ENCODE measurements at places on chromosomes 11 and 22.

DNA sequence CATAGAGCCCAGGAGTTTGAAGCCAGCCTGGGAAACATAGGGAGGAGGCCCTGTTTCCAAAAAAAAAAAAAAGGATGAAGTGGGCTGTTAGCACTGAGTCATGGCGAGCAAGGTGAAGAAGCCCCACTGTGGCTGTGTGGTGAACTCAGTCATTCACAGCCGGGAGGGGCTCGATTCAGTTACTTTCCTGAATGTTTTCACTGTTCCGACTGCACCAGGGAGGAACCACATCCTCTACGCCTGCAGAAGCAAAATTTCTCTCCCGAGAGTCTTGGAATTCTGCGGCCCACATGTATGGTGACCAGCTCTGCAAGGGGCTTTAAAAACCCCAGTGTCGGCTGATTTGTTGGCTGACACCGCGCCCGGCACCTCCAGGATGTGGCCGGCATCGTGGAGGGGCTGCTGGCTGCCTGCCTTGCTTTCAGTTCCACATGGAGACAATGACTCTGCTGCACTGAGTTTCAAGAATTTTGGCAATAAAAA is 27.8 kb upstream of the GRAMD4 start:
- peak; percentile 51 for DNase-seq

GRCh38 chr22:44730022-44730393 is 22.4 kb upstream of the ARHGAP8 start:
- no peak for DNase-seq

DNA sequence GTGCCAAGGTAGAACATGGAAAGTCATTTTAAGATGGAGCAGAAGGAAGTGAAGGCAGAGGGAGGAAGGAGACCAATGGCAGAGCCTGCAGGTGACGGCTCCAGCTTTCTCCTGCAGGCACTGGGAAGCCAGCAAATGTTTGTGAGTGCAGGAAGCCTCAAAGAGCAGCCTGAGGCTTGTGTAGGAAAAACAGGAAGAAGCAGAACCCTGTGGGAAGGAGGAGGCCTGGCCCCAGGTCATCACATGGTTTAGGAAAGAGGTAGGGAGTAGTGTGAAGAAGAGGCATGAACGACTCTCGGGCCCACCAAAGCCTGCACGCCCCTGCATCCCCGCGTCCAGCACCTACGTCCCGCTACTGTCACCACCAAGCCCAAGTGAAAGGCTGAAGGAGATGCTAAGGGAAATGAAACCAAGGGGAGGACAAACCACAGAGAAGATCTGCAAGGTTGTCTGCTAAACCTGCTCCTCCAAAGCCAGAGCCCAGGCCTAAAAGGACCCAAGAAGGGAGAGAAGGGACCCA is 151.5 kb downstream of the CHST1 start:
- DNase-seq: no peak

GRCh38 chr11:33329705-33330329 is 72.6 kb downstream of the HIPK3 start:
- no peak for DNase-seq

DNA sequence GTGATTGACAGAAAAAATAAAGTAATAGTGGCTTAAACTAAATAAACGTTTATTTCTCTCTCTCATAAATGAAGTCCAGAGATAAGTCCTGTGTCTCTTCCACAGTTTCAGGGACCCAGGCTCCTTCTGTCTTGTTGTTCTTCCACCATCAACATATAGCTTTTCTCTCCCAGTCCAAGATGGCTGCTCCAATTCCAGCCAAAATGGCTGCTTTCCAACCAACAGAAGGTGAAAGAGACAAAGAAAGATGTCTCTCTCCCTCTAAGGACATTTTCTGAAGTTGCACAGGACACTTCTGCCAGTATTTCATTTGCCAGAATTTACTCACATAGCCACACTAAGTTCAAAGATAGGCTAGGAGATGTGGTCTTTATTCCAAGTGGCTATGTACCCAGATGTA is 9.4 kb upstream of the PLEKHB1 start:
- DNase-seq: no peak

DNA sequence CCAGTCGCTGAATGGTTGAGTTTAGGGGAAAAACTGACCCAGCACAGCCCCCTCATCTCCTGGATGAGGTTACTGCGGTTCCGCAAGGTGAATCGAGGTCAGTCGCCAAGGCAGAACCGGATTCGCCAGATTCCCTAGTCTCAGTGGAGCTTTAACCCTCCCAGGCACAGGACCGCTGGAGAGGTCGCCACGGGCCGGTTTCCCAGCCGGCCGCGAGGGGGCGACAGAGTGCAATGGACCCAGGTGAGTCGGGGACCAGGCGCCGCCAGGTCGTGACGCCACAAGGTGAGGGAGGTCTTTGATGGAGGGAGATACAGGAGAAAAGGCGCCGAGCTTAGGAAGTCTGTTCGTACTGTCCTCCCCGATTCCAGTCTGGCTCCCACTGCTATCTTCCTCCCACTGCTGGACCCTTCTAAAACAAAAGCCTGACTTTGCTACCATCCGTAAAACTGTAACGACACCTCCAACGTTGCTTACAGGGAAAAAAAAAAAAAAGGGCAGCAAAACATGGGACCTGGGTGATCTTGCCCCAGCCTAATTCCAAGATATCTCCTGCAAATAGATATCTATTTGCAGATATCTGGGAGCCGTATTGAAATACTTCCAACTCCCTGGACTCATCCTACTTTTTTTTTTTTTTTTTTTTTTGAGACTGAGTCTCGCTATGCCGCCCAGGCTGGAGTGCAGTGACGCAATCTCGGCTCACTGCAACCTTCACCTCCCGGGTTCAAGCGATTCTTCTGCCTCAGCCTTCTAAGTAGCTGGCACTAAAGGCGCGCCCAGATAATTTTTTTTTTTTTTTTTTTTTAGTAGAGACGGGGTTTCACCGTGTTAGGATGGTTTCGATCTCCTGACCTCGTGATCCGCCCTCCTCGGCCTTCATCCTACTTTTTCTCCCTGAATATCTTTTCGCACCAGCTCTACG is 1.4 kb upstream of the GGA1 start:
- peak; percentile 88 for DNase-seq

DNA sequence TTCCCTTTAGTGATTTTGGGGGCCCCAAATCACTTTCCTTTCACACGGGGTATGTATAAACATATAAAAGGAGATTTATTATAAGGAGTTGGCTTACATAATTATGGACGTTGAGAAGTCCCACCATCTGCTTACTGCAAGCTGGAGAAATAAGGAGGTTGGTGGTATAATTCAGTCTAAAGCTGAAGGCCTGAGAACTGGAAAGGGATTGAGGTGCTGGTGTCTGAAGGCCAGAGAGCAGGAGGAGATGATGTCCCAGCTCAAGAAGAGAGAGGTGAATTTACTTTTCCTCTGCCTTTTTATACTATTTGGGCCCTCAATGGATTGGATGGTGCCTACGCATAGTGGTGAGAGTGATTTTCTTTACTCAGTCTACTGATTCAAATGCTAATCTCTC is 1.3 kb upstream of the ZNF202 start:
- no peak for DNase-seq

All from stimulated activated CD8-positive, alpha-beta memory T cell treated with anti-CD3 and anti-CD28 coated beads, Interleukin-2, amount 100 ng/mL, for 48 hours (primary cell).